ENCODE measurements at places on chromosomes 3 and 15.

DNA sequence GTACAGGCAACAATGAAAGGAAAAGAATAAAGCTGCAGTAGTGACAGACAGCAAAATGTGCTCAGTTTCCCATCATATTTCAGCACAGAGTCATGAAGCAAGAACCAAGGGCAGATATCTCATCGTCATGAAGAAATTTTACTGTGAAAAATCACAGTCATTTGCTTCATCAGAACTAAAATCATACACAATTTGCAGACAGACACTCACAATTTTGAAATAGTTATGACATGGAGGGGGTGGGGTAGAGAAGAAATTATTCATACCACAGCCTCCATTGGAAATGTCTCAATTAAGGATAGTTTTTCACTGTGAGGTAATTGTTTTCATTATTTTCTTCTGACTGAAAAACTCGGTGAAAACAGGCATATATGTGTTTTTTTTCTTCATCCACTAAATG, 78.8 kb upstream of the CNTN3 start:
- no peak for DNase-seq

- DNase-seq = no peak
These were observed 51.8 kb upstream of the SSR3 start for GRCh38 chr3:156606729-156607128.

DNA sequence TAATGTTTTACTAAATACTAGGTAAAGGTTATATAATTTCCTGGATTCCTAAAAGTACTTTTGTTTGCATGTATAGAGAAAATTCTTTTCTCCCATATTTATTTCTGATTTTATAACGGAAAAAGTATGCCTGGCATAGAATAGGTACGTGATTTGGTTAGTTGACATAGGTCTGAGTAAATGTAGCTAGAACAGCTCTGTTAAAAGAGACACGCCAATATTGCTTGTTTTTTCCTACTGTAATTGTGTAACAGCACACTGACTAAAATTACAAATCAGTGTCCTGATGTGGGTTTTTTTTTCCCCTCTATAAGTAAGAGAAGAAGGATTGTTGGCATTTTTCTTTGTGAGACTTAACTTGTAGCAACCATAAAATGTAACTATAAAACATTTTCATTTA, 26.7 kb downstream of the KLHL24 start:
- DNase-seq = no peak

- no peak for DNase-seq
These were observed 22.3 kb downstream of the THRB start for GRCh38 chr3:24472358-24472757.

DNA sequence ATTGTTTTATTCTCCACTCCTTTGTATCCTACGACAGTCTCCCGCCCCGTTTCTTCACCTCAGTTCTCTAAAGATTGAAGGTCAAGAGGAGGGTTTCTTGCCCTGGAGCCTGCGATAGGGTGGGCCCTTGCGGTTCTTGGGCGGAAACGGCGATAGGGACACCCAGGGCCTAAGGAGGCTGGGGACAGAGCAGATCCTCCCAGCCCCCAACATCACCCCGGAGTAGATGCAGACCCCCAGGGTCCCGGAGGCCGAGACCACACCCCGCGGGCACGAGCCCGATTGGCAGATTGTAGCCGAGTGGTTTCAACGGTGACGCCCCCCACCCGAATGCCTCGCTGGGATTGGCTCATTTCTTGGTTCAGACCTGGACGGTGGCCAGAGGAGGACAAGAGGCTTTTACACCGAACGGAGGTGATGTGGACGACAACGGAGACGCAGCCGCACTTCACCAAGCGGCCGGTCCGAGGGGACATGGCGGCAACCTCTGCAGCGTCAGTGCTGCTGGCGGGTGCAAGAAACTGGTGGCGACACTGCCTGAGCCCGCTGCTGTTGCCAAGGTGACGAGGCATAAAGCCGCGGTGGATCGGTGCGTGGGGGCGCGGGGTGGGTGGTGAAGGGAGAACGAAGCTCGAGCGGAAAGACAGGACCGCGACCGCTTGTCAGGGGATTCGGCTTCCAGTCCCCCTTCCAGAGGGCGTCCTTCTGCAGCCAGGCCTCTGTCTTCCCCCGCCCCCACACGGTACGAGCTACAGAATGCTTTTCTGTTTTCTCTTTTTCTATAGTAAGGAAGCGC, 19.0 kb upstream of the MCF2L2 start:
- DNase-seq = peak; percentile 78

DNA sequence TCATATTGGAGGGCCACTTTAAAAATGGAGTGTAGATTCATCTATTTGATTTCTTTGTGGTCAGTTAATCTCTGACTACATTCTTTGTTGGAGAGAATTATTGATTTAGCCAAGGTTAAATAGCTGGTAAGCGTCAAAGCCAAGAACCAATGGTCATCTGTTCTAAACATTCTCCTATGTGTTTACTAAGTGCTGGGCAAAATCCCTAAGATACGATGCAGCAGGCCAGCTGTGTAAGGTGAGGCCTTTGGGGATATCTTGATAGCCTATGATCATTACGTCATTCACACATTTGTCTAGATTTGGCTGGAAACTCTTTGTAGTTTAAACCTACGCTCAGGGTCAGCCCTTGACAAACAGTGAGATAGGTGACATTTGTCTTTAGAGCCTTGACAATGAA, 236.2 kb downstream of the NR1D2 start:
- DNase-seq = no peak

DNA sequence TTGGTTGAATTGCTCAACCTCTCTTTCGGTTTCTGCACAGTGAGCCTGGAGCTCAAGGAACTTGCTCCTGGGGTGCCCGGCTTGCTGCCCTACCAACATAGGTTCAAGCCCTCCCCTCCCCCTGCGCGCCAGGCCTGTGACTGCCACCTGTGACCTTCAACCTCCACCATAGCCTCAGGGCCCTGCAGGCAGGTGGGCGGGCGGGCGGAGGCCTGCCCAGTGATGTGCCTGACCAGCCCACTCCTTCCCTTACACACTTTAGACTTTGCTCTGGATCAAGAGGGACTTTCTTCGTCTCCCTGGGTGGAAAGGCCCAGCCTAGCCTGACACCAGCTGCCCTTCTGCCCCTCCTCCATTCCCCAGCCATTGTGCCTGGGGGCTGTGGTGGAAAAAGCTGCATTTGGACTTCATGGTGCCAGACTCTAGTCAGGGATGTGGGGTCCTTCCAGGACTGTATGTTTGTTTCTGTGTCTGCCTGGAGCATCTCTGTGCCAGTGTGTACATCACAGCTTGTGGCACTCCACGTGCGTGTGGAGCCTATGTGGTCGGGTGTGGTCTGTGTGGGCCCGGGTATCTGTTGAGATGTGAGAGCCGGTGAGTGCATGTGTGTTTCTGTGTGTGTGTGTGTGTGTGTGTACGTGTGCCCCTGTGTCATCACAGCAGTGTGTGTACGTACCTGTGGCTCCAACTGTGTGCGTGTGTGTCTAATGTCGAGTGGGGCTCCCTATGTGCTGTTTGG, 9.5 kb downstream of the PRKCD start:
- DNase-seq = no peak

DNA sequence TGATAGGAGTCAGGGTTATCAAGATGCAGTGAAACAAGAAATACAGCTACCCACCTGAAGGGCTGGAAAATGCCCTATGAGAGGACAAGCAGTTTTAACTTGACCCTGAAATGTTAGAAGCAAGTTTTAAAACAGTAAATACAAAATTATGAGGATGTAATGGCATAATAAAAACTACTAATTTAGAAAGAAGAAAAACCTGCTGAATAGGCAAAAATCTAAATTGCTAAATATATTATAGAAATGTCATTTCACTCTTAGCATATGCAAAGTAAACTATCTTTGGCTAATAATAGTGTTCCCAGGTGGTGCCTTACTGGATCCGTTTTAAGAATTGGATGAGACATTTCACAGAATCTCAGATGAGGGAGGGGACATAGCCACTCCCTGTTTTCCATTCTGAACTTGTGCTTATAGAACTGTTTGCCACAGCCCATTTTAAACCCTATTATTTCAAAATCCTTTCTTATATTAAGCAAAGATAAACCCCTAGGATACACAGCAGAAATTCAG, 294.6 kb downstream of the LSAMP start:
- DNase-seq = no peak

DNA sequence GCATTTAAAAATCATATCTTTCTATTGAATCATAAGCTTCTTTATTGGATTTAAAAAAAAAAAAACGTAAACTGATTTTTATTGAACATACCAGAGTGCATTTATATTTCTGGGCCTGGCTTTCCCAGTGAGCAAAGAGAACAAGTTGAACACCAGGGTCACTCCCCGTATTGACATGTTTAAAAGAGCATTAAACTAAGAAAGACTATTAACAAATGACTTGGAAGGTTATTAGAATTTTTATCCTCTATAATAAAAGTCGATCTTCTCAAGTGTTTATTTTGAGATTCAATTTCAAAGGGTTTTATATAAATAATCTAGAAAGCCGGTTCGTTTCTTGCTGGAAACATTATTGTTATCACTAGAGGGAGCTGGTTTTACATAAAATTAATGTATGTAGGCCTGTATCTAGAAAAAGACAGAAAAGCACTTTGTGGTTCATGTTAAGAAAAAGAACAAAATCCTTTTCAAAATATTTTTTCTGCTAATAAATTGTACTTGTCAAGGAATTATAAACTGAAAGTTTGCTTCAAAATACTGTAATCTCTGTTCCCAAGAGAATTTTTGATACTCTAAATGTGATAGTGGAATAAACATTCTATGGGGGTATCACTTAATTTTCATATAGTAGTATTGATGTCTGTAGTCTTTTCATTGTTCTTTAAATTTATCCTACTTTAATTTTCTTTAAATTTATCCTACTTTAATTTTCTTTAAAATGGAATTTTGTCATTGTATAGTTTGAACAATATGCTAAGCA, 321.8 kb upstream of the MME start:
- DNase-seq = no peak
